Endothelial cell of coronary artery (primary cell): ENCODE measurements at places on chromosomes 2 and 18. TPM values are rescaled to one million over a fixed set of nuclear protein-coding genes. Genes with fewer than 3 reads are reported as not detected.

The LIMS3 gene
- total RNA-seq = 10.1 and 28.2 TPM in 2 replicates

The TMEM198 gene
- total RNA-seq = 0.09 TPM in 1 of 2 replicates, not detected in the other

The SLC5A7 gene
- total RNA-seq = not detected in 2 replicates

The COL6A3 gene
- total RNA-seq = 0.72 and 497 TPM in 2 replicates

The CHRNG gene
- total RNA-seq = not detected in 2 replicates

The CNTNAP5 gene
- total RNA-seq = 0.09 TPM in 1 of 2 replicates, not detected in the other

The PCARE gene
- total RNA-seq = under 0.01 TPM in 1 of 2 replicates, not detected in the other

The WDR43 gene
- 75.0 and 80.2 TPM in 2 replicates for total RNA-seq

The HOXD3 gene
- total RNA-seq = 0.54 and 2.4 TPM in 2 replicates
